ENCODE measurements at places on chromosomes 1 and 21.
A peak's percentile ranks its signal among the peaks of the same experiment; 100 is the strongest.

GRCh38 chr21:42983103-42983502 lies 8.7 kb downstream of the PKNOX1 start:
- peak; percentile 13 for DNase-seq

DNA sequence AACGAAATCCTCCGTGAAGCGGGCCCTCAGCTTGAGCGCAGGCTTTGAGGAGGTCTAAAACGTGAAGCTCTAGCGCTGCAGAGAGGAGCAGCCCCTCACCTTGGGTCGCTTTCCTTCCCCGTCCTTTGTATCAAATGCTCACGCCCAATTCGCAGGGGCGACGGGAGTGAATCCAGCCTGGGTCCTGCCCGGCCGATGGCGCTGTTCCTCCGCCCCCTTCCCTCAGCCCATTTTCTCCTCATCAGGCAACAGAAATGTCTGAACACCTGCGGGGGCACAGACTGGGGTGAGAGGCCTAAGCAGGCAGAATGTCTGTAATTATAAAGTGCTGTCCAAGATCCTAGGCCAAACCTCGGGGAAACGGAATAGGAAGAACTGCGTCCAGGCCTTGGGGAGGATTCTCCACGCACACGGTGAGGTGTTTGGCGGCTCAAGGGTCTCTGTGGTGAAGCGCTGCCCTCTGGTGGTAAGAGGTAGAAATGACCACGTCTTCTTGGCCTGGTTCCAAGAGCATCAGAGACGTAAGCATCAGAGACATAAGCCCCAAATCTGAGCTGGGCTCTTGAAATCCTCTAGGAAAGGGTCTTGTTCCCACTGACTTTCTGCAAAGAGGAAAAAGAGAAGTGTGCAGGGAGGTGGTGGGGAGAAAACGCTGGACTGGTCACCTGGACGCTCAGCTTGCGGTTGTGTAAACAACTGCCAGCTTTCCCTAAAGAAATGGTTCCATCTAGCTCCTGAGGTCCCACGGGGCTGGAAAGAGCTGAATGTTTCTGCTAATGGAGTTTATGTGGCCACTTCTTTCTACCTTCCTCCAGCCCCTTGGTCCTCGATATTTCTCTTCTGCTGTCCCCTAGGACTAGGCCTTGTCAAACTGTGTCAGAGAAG lies 92.1 kb upstream of the CD53 start:
- peak; percentile 62 for DNase-seq

DNA sequence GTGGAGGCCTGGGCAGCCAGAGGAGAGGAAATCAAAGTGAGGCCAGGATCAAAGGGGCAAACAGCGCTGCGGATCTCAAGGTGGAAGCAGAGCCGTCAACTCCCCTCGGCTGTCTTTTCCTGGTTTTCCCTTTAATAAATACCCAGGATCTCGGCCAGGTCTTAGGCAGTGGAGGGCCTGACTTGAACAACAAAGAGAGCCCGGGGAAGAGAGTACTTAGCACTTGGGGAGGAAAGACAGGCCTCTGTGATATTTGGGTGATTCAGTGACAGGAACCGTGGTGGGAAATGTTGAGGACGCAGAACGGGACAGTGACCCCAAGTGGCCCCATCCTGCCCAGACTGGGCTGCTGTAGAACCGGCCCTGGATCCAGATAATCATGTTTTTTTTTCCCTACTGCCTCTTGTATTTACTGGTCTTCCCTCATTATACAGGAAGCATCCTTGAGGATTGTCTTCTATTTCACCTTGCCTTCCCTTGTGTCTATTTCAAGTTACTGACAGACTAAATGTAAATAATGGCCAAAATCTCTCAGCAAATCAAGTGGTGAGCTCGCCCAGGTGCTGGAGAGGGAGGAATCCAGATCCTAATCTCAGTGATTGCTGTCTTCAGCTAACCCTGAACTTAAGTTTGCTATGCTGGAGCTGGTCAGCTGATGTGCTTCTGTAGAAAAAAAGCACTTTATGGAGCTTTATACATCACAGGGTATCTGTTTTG lies 2.8 kb upstream of the MIXL1 start:
- DNase-seq: no peak

GRCh38 chr1:34155860-34156259 lies 9.2 kb downstream of the CSMD2 start:
- DNase-seq: no peak

DNA sequence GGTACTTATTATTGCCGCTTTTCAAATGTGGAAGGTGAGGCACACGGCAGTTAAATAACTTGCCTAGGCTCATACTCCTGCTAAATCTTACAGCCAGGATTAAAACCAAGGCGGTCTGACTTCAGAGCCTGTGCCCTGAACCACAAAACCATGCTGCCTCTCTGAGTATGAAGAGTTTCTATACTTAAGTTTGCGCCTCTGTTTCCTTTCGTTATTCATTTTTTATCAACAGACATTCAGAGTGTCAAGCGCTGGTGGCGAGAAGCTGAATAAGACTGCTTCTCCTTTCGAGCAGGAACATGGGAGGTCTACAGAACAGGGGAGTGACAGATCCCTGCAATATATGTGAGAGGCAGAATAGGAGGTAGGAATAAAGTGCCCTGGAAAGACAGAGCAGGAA lies 96.0 kb upstream of the DUSP10 start:
- DNase-seq: no peak

All from NCI-H2029 treated with DMSO at 0.1 percent for 48 hours (cell line).